ENCODE measurements at places on chromosomes 1 and 21.

- DNase-seq, result no peak
These were observed 113.4 kb downstream of the DISP1 start for GRCh38 chr1:222928212-222928611.

DNA sequence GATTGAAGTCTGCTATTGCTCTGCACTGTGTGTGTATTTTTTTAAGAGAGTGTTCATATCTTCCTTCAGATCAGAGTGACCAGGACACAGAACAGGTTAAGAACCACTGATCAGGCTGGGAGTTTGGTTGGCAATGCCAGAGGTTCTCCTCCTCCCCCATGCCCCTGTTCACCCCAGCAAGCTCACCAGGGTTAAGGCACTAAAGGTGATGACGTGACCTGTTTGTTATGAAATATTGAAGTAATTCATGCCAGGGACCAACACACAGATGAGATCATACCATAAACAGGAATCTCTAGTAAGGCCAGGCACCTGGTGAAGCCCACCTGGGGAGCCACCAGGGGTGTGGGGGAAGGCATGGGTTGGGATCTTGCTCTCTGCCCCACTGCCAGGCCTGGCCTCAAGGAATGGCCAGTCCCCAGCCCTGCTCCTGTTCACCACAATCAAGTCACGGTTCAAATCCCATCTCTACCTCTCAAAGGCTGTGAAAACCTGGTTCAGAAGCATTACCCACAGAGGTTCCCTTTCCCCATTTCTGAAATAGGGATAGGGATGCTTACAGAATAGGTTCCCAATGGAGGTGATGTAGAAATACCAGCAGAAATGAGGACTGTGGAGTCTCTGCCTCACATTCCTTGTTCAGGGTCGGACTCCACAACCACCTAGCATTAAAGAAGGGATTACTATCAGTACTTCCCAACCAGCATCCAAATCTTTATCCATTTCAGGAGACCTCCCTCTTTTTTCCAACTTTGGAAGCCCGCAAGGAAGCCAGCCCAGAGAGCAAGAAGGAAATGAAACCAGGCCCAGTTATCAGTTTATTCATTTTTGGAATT is 2.4 kb downstream of the ID3 start:
- no peak for DNase-seq

DNA sequence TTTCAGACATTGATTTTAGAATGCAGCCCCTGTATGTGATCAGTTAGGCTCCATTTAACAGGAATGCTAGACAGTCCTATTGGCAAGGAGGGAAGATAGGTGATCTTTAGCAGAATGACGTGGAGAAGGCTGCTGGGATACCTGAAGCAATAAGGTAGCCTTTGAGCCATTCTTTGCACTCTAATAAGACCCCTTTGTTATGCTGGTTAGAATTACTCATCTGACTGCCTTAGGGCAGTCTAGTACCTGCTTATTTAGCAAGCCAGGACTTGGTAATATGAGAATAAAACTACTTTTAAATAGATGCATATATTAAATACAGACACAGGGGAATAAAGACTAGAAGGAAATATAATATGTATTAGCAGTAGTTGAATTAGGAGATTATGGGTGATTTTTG is 29.1 kb downstream of the NGF start:
- DNase-seq, result no peak

DNA sequence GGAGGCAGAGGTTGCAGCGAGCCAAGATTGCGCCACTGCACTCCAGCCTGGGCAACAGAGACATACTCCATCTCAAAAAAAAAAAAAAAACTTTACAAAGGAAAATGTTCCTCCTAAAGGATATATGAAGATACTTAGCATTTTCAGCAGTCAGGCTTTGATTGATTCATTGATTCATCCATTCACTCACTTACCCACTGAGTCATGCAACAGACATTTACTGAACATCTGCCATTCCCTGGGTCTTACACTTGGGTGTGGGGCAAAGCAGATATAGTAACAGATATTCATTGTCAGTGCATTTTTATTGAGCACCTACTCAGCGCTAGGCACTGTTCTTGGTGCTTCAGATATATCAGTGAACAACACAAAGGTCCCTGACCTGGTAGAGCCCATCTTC is 5.6 kb upstream of the LACTBL1 start:
- no peak for DNase-seq

GRCh38 chr1:150576794-150577556 is 2.4 kb downstream of the MCL1 start:
- no peak for DNase-seq

GRCh38 chr1:185517808-185518419 is 200.9 kb upstream of the IVNS1ABP start:
- no peak for DNase-seq

- DNase-seq, result no peak
These were observed 1.5 kb downstream of the TRIM62 start for GRCh38 chr1:33180226-33180910.

DNA sequence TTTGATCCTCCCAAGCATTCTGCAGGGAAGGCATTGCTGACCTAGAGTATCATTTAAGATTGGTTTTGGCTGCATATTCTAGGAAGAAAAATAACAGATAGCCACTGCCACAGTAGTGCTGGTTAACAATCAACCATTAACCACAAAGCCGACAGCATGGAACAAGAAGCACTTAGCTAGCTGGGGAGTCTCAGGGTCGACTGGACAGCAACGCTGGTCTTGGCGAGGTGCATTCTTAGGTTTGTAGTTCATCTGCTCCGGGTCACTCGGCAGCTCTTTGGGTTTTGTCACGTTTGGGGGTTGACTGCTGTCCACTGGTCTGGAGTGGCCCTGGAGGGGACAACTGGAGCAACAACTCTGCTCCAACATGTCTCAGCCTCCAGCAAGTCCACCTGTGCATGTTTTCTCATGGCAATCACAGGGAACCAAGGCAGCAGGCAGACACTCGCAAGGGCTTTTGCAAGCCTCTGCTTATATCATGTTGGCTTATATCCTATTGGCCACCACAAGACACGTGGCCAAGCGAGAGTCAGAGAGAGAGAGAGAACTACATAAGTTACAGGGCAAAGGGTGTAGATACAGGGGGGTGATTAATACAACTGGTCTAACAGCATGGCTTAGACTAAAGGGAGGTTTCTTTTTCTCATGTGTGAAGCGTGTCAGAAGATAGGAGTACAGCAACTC is 99.5 kb downstream of the LACTBL1 start:
- DNase-seq, result no peak

DNA sequence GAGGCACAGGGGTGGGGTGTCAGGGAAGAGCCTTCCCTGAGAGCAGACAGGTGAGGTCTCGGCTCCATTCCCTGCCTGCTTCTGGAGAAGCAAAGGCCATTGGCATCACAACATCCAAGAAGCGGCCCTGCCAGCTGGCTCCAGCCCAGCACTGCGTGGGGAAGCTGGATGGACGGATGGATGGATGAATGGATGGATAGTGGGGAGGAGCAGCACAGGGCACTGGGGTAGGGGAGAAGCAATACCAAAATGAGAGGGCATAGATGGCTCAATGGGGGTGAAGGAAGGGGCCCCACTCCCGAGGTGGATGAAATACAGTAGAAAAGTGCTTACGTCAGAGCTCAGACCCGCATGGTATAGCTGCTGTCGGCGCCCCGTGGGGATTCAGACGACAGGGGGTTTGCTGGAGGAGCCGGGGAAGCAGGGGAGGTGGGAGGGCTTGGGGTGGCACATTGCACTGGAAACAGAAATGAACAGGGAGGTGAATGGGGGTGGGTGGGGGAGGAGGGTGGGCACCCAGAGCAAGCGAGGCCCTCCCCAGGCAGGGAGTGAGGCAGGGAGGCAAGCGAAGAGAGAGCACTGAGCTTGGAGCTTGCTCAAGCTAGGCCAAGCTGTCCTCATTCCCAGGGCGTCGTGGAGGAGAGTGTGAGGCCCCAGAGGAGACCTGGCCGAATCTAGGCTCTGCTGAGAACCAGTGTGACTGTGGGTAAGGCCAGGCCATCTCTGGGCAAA is 9.5 kb upstream of the GOLT1A start:
- DNase-seq, result no peak

GRCh38 chr21:36082237-36082664 is 12.4 kb downstream of the CBR1 start:
- DNase-seq, result no peak

DNA sequence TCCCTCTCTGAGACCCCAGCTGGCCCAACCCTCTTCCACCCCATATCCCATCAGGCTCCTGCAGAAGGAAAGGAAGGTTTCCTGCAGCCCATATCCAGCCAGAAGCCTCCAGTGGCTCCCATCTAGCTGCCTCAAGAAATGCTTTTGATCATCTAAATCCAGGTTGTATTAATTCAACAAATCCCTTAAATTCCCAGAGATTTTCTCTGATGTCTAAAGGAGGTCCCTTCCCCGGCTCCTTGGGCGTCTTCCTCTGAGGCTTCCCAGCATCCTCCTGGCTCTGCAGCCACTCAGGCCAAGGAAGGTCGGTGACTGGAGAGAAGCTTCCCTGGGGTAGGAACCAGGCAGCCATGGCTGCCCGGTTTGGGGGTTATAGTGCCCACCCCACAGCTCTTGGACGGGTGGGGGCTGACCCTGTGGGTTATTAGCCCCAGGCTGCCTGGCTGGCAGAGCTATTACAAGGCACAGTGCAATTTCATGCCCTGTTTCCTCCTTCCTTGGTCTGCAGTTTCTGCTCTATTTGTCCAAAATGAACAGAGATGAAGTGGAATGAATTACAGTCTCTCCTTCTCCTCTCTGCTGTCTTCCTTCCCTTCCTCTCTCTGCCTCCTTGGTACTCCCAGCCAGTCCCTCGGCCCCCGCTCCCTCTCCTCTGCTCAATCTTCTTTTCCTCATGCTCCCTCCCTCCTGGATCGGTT is 34.8 kb upstream of the DISP3 start:
- DNase-seq, result no peak

DNA sequence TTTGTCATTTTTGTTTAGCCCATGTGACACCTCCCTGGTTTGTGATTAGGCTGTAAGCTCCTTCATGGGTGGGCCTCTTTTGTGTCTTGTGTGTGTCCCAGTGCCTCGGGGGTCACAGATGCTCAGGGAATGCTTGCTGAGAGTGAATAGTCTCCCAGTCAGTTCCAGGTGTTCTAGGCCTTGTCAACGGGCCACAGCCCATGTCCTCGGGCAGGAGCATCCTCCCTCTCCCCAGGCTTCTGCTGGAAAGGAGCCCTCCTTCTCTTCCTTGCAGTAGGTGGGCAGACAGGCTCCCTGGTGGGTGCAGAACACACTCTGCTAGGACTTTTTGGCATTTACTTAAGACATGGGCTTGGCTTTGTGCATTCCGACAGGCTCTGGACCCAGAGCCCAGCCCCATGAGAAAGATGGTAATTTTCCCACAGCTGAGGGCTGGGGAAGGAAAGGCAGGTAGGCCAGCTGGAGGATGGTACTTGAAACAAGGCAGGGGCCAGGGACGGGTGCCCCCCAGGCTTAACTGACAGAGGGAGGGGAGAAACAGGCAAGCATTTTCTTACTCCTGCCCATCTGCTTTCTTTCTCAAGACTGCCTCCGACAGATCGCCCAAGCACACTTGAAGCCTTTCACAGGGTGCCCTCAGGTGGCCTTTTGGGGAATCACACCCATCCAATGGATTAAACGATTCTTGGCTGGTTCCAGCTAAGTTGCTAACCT is 7.1 kb upstream of the CPLANE2 start:
- no peak for DNase-seq

DNA sequence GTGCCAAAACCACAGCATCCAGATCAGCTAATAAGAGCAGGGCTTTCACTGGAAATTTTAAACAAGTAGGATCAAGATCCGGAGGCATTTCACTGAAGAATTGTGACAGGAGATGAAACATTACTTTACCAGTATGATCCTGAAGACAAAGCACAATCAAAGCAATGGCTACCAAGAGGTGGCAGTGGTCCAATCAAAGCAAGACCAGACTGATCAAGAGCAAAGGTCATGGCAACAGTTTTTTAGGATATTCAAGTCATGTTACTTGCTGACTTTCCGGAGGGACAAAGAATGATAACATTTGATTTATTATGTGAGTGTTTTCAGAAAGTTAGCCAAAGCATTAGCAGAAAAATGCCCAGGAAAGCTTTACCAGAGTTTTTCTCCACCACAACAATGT is 8.2 kb downstream of the ZSWIM5 start:
- no peak for DNase-seq

DNA sequence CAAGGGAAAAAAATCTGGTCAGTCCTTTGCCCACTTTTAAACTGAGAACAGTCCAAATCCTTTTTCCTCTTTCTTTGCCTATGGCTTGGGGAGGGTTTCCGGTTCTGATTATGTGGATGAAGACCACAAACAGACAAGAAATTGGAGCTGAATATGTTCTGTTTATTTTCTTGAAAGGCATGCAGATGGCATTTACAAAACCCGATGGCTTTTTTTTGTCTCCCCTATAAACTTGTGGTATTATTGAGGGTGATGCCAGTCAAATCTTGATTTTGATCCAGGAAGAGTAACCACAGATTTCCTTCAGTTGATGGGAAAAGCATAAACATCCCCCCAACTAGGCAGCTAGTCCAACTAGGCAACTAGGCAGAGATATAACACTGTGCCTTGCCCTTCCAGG is 38.9 kb downstream of the PLPP3 start:
- no peak for DNase-seq

Data from GM18507 (cell line).